SK-N-MC (cell line): ENCODE measurements at places on chromosomes 3 and 15.

DNA sequence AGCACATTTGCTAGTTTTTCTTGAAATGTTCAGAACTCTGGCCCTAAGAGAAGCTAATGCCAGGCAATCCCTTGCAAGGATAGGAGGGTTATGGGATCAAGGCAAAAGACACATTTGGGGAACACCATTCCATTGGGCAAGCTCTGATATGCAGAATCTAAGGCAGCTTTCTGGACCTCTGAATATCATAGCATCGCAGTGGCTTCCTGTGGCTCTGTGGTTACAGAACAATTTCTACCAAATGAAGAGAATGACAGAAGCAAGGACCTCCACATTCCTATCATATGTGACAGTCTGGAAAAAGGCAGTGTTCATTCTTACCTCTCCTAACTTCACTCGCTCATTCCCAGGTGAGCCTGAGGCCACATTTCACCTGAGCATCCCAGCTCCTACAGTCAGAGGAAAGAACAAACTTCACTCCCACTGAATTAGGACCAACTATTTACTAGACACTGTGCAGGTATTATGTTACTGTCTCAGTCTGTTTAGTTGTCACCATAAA is 836.1 kb upstream of the CFAP20DC start:
- DNase-seq = no peak

DNA sequence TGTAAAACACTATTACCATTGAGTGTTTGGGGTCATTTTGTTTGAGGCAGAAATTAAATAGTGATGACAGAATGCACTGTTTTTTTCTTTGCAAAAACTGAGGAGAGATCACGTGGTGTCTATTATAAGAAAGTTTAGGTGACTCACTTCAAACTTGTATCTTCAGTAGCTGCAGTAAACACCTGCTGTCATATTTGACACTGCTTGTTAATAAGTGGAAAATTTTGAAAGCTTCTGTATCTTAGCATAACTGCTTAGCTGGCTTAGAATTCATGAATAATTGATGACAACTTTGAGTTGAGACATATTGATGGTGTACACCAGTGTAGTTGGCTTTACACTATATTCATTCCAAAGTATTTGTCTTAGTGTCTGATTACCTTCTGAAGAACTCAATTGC is 29.7 kb upstream of the MDFIC2 start:
- no peak for DNase-seq

DNA sequence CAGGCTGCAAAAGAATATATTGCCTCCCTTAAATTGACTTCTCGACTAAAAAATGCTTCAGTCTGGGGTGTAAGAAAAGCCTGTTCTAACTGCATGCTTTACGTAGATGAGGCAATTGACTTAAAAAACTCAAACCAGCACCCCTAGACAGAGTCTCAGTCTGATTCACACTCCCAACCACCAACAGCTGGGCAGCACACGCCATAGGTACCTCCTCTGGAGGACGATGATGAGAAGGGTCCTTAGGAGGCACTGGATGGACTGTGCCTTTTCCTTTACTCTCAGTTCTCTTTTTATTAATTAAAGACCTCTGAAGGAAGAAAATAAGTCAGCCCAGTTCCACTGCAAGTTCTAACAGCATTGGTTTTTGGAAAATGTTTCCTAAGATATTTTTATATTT is 175.0 kb downstream of the PDZRN3 start:
- DNase-seq = no peak

DNA sequence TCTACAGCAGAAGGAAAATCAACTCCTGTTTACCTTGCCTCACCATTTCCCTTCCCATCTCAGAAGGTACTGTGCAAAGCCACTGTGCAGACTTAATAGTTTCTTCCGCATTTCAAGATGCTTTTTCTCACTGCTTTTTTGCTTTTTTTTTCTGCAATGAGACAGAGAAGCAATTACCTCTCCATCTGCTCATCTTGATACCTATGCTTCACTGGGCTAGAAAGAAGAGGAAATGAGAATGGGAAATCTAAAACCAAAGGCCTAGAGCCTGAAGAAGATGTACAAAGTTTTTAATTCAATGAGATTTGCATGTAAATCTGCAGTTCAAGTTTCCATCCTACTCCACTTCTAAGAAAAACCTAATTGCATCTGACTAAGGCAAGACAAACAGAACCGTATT is 238.1 kb upstream of the SETMAR start:
- DNase-seq = no peak

DNA sequence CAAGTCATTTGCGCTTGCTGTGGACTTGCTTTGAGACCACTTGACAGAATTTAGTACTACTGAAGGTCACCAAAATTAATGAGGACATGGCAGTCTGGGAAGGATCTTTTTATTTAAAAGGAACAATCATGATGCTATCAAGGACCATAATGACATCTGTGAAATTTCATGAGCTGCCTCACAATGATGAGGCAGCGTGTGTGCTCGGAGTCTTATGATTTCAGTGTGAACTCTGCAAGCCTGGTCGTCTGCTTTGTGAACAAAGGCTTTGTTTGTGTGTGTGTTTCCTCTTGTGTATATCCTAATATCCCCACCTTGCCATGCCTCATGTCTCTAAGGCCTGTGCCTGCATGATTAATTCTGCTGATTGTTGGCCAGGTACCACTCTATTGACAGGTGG is 46.7 kb downstream of the RAD54L2 start:
- no peak for DNase-seq

- no peak for DNase-seq
Measured at GRCh38 chr3:51961602-51962569, 5.4 kb downstream of the PCBP4 start.

- DNase-seq = no peak
Measured at GRCh38 chr3:113252553-113252952, 41.2 kb downstream of the BOC start.

DNA sequence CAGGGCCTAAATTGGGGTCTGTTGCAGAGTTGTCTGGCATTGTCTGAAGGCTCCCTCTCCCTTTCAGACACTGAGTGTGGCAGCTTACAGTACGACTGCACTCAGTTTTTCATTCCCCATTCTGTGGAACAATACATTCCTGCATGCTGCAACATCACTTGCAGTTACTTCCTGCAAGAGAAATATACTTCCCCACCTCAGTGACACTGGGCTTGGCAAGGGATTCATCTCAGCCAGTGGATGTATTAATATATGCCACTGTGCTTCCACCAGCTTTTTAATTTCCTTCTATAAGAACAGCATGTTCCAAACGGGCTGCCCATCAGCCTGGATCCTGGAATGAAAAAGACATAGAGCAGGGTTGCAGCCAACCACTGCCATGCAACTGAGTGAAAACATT is 23.1 kb downstream of the B3GALNT1 start:
- DNase-seq = no peak

DNA sequence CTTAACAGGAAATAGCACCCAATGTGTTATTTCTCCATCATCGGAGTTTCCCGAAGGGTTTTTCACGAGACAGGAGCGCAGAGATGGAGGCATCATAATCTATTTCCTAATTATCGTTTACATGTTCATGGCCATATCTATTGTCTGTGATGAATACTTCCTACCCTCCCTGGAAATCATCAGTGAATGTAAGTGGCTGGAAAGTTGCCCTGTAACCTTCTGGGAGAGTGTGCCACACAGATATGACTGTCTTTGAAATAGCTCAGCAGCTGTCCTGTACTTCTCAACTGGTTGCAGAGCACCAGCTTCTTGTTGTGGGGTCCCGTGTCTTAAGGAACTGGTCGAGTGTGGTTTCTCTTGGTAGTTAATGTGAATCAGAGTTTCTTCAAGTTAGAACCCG is 1.1 kb downstream of the SLC24A5 start:
- no peak for DNase-seq

DNA sequence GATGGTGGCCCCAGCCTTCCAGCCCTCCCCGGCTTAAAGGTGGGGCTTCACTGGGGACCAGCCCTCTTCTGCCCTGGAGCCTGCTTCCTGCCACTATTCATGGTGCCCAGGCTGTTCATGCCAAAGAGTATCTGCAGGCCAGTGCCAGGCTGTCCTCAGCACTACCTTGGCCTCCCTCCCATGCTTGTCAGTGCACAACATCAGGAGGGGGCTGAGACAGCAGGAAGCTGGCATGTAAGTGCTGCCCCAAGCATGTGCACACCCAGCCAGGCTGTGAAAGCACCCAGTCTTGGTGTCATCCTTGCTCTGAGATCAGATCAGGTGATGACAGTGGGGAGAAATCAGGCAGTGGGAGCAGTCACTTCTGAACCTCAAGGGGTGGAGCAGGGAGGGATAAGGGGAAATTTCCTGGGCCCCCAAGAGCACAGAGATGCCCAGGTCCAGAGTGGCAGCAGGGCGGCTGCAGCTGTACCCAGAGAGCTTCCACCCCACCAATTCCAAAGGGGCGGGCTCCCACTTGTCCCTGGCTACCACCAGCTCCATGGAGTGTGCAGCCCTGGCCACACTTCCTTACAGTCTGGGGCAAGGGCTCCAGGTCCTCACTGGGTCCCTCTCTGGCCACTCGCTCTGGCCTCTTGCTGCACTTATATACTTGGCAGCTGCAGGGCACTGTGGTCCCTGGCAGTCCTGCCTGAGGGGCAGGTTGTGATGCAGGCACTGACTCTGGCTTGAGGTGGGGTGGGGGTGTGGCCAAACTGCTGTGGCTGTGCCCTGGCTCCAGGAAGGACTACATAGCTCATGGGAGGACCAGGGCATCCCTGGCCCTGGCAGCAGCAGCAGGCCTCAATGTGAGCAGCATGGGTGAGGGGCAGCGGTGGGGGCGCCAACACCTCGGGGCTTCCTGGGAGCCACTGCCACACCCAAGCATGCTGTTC is 91.4 kb upstream of the TNFSF10 start:
- no peak for DNase-seq

DNA sequence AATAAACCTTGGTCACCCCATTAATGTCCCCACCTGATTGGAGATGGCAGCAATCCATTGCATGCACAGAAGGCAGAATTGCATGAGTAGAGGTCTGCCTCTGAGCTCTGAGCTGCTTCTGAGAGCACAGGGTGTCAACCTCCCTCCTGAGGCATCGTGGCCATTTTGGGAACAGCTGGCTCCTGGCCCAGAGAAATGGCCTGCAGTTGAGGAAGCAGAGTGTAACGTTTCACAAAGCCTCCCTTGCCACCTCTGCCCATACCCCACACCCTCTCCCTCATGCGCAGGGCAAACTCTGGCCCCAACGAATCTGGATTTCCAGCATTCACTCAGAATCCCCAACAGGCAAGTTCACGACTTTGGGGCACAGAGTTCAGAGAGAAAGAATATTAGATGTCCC is 198.9 kb downstream of the ADAMTS9 start:
- DNase-seq = no peak

DNA sequence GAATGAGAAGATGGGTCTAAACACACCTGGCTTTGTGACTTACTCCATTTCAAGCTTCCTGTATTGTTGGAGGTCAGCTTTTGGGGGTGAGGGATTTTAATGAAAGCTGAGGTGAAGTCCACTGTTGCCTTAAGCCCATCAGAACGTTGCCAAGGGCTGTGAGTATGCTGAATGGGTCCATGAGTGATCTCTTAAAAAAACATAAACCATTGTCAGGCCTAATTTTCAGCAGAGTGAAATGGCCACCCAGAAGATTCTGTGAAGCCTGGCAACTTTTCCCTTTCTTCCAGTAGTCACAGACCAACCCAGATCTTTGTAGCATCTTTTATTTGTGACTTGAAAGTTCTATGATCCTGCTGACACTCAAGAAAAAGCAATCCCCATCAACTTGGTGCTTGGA is 87.0 kb downstream of the SMAD3 start:
- DNase-seq = no peak

GRCh38 chr15:101056366-101057334 is 137.5 kb downstream of the LRRK1 start:
- DNase-seq = no peak

GRCh38 chr3:106206146-106206545 is 337.3 kb upstream of the CBLB start:
- DNase-seq = peak; percentile 84

DNA sequence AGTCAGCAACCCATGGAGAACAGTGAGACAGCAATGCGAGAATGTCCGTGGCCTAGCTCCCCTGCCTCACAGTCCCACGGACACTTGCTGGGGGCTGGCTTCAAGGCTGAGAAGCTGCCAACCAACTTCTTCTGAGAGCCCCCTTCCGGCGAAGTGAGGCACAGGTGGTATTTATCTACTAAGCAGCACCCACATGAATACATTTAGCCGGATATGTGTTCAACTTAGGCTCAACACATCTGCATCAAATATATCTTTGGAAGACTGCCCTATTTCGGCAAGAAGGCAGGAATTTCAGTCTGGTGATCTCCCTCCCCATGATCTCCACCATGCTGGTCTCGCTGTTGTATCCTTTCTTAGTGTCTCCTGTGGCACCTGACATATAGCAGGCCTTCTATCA is 340.9 kb upstream of the NR2E3 start:
- DNase-seq = no peak

DNA sequence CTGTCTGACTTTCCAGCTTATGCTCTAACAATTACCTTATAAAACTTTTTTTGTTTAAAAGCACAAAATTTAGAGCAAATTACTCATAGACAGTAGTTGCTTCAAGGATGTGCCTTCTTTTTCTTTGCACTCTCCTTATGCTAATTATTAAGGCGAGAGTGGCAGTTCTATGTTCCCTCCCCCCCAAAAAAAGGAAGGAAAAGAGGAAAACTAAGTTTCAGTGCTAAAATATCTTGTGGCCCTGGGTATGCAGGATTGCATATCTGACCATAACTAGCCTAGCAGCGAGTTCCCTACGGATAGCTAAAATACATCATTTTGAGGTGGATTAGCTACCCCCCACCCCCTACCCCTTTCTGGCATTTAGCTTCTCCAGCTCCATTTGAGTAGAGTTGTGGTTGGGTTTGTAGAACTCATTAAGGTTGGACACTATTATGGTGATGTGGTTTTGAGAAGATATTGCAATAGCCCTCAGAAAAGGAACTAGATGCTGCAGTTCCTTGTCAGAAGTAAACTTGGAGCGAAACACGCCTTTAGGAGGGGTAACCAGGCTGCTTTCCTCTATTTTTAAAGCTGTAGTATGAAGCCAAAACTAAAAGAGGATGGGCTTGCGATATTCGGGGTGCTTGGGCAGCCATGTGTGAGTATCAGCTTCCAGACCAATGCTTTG is 174.6 kb downstream of the AKAP13 start:
- no peak for DNase-seq

GRCh38 chr3:160665784-160666526 is 11.0 kb upstream of the ARL14 start:
- DNase-seq = no peak

- DNase-seq = no peak
Measured at GRCh38 chr15:43186003-43186353, 775 bp downstream of the CCNDBP1 start.

GRCh38 chr3:147113293-147114044 is 292.9 kb downstream of the ZIC4 start:
- peak; percentile 52 for DNase-seq

DNA sequence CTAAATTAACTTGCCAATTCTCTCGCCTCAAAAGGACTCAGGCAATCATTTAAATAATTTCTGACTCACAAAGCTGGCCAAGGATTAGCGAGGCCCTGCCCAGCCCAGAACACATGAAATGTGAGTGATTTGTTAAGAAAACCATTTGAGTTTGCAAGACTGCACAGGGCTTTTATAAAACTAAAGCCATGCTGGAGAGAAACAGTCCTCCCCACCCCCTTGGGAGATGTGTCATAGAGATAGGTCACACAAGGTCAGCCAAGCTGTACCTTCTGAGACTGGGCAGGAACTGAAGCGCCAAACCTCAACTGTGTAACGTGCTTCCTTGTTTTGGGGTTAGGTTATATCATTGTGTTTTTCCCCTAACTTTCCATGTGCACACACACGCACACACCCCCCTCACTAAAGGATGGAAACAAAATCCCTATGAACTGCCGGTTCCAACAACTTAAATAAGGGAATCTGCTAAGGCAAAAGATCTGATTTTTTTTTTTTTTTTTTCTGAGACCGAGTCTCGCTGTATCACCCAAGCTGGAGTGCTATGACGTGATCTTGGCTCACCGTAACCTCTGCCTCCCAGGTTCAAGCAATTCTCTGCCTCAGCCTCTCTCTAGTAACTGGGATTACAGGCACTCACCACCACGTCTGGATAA is 8.1 kb downstream of the SPATA12 start:
- no peak for DNase-seq
